ENCODE measurements at places on chromosomes 2 and 18.

DNA sequence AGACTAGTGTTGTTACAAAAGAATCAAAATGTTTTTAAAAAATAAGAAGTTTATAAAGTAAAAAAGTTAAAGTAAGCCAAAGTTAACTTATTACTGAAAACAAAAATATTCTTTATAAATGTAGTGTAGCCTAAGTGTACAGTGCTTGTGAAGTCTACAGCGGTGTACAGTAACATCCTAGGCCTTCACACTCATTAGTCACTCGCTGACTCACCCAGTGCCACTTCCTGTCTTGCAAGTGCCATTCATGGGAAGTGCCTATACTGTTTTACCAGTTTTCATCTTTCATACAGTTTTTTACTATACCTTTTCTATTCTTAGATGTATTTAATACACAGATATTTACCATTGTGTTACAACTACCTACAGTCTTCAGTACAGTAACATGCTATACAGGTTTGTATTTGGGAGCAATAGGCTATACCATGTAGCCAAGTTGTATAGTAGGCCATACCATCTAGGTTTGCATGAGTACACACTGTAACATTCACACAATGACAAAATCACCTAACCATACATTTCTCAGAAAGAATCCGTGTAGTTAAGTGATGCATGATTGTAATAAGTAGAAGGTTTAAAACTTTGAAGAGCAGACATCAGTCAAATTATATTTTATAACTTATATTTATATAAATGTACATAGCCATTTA is 13.4 kb downstream of the SERPINB7 start:
- DNase-seq: no peak

DNA sequence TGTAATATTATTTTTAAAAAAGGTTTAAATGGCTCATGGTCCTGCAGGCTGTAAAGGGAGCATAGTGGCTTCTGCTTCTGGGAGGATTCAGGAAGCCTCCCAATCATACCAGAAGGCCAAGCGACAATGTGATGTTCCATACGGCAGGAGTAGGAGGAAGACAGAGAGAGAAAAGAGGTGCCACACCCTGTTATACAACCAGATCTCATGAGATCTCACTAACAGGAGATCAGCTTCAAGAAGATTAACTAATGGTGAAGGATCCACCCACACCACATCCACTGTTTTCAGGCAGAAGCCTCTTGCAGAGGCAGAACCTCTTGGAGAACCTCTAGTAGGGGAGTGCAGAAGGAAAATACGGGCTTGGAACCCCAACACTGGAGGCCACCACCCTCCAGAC is 103.9 kb upstream of the TEKT4 start:
- no peak for DNase-seq

GRCh38 chr2:181586569-181587081 is 70.3 kb downstream of the CERKL start:
- DNase-seq: no peak

- no peak for DNase-seq
These were observed 922.7 kb upstream of the CHAC2 start for GRCh38 chr2:52844701-52845423.
